ENCODE measurements at places on chromosomes 5 and 9. TPM values are rescaled to one million over a fixed set of nuclear protein-coding genes. Genes with fewer than 3 reads are reported as not detected.

The PCDHB7 gene
- 0.40 TPM for total RNA-seq

The PCDHGB6 gene
- total RNA-seq: 2.1 TPM

The GLRA1 gene
- total RNA-seq: not detected

The PCDHGA7 gene
- 0.95 TPM for total RNA-seq

The FRMPD1 gene
- not detected for total RNA-seq

The FGF10 gene
- not detected for total RNA-seq

The C5orf52 gene
- total RNA-seq: not detected
